ENCODE measurements at places on chromosomes 1 and 21.

DNA sequence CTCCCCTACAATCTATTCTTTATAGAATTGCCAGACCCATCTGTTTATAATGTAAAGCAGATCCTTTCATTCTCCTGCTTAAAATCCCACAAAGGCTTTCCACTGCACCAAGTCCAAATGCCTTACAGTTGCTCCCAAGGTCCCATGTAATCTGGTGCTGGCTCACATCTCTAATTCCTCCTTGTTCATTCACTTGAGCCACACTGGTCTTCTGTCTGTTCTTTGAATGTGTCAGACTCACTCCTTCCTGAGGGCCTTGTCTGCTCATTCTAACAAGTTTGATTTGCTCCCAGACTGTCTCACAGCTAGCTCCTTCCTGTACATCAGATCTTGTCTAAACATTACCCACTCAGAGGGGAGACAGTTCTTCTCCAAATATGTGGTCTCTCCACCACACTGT, 38.9 kb downstream of the ALG14 start:
- H3K4me1 ChIP-seq = no peaks in the 10 kb centered on the region
- H3K36me3 ChIP-seq = no peaks in the 10 kb centered on the region
- no peak overlapping the region for H3K4me3 ChIP-seq
- no peak overlapping the region for H3K27ac ChIP-seq
- H3K27me3 ChIP-seq = no peaks in the 10 kb centered on the region

DNA sequence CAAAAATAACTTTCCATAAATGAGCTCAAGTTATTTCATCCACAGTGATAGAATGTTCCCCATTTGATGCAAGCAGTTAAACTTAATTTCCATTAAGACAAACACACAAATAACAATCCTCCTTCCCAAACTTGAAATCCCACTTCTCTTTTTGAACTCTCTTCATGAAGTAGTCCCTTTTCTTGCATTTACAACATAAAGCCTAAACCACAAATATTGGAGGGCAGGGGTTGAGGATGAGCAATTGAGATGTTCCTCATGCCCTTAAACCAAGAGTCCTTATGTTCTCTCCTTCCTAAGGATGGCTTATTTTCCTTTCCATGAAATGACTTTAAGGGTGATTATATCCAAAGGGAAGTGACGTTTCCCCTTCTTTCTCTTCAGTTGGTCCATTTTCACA, 228.8 kb downstream of the DISC1 start:
- H3K27me3 ChIP-seq = no peaks in the 10 kb centered on the region
- H3K36me3 ChIP-seq = no peaks in the 10 kb centered on the region
- no peak for DNase-seq
- H3K4me3 ChIP-seq = no peak overlapping the region

- no peak for DNase-seq
- H3K4me3 ChIP-seq = no peak overlapping the region
- H3K4me1 ChIP-seq = no peaks in the 10 kb centered on the region
- no peak overlapping the region for H3K27ac ChIP-seq
- H3K36me3 ChIP-seq = no peaks in the 10 kb centered on the region
Observed at GRCh38 chr1:199875856-199876255, 151.7 kb upstream of the NR5A2 start.

DNA sequence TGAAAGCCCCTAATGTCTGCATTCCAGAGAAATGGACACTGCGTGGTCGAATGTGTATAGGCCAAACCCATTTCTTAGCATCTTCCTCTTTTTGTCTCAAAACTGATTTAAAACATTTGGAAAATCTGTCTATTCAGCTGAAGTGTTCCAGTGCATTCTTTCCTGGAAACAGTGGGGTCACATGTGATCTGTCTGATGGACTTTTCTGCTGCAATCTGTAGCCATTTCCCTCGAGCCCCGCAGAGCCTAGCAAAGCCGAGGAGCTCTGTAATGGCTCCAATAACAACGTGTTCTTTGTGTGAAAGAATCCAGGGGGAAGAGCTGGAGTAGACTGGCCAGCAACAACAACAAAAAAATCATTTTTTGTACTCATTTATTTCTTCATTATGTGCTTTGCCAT, 329.3 kb downstream of the BARHL2 start:
- no peak overlapping the region for H3K4me3 ChIP-seq
- H3K27me3 ChIP-seq = no peaks in the 10 kb centered on the region

- DNase-seq = no peak
- no peak overlapping the region for H3K27ac ChIP-seq
- no peaks in the 10 kb centered on the region for H3K36me3 ChIP-seq
Observed at GRCh38 chr1:98386675-98387440, 274.7 kb upstream of the SNX7 start.

Measured in testis (tissue), 5 donors.